Activated CD4-positive, alpha-beta memory T cell treated with anti-CD3 and anti-CD28 coated beads for 36 hours (primary cell): ENCODE measurements at places on chromosomes 5 and 9. TPM values are rescaled to one million over a fixed set of nuclear protein-coding genes. Genes with fewer than 3 reads are reported as not detected.

DNA sequence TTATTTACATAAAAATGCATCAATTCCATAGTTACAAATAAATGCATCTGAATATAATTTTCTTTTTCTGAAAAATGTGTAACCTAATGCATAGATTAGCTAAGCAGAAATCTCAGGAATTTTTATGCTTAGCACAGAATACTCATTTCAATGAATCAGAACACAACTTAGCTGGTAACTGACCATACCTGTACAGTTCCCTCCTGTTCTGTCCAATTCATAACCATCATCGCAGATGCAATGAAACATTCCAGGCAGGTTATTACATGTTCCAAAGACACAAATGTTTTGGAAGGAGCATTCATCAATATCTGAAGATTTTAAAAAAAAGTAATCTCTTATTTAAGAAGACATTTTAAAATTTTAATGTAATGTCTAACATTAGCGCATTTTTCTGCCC, 219.4 kb downstream of the FBN2 start:
- DNase-seq, result no peak

The CCNO gene
- total RNA-seq, result not detected

The ANKRD34B gene
- total RNA-seq, result not detected

- no peak for DNase-seq
Observed at GRCh38 chr5:162268694-162269481, 201.3 kb downstream of the GABRG2 start.

DNA sequence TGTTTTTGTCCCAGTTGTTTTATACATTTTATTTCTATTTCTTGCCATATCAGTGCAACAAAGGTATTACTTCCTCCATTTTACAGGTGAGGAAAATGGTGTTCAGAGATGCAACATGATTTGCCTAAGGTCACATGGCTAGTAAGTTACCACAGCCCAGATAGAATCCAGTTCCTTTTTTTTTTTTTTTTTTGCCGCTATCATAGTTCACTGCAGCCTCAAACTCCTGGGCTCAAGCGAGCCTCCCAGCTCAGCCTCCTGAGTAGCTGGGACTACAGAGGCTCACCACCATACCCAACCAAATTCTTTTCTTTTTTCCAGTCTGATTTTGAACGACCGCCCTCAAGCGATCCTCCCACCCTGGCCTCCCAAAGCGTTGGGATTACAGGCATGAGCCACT, 480 bp upstream of the CCDC69 start:
- no peak for DNase-seq
